ENCODE measurements at places on chromosomes 1 and 21.
A peak's percentile ranks its signal among the peaks of the same experiment; 100 is the strongest.

GRCh38 chr1:28258628-28259251 lies 578 bp upstream of the SESN2 start:
- peak; percentile 29 for DNase-seq

DNA sequence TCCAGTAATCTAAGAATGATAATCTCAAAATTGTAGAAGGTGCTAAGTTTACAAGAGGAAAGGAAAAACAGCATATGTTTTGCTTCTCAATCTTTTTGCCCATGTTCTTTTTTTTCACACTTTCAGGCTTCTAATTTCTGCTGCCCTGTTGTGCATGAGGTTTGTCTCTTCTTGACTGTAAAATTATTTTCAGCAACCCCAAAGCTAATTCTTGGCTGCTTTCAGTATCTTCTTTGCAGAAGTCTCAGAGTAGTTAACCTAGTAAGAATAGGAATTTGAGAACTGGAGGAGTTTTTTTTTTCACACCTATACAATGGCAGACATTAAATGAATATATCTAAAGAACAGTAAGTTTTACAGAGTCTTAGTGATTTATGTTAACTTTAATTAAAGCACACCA lies 26.4 kb downstream of the DENND2D start:
- no peak for DNase-seq

DNA sequence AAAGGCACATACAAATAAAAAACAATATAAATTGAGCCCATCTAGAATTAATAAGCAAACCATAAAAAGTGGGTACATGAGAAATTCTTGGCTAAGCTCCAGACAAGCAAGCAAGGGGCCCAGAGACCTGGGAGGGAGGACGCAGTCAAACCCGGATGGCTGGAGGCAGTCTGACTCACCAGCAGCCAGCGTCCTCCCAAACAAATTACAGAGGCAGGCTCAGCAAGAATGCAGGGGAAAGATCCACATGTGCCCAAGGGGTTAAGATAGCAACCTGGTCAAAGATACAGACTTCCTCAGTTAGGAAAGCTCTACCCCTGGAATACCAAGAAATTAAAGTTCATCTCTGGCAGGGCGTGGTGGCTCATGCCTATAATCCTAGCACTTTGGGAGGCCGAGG lies 7.4 kb upstream of the TIAM1 start:
- DNase-seq, result peak; percentile 51

- no peak for DNase-seq
These were observed 52.0 kb upstream of the RGS2 start for GRCh38 chr1:192756847-192757246.

DNA sequence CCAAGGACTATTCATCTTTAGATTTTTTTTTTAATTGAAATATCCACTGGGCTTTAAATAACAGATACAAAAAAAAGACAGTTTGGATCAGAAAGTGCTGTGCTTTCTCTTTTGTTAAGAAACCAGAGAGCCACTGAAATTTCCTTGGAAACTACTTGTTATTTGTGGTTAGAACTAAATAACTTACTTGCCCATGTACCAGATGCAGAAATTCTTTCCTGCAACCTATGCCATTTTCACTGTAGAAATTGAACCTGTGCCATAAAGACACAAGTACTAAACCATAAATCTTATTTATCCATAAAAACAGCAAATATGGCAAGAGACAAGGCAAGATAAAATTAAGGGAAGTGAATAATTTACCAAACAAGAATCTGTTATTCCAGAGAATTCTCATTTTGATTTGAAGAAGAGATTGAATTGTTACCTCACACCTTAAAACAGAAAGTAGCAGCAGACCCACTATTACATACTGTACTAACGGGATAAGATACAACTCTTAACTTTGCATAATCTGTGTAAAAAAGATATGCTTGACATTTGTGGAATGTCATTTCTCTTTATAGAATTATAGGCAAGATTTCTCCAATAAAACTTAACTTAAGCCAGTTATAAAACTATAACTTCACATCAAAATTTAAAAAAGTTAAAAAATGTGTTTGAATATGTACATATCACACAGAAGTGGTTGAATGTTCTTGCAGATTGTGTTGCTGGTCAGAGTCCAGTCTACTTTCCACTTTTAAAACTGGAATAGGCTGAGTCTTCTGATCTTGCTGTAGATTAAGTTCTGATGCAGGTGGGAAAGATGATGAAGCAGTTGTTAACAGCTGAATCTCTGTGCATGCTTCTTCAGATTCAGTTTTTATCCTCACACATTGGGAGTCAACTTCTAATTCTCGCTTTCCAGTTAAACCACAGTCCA lies 6.3 kb upstream of the PHTF1 start:
- DNase-seq, result no peak

DNA sequence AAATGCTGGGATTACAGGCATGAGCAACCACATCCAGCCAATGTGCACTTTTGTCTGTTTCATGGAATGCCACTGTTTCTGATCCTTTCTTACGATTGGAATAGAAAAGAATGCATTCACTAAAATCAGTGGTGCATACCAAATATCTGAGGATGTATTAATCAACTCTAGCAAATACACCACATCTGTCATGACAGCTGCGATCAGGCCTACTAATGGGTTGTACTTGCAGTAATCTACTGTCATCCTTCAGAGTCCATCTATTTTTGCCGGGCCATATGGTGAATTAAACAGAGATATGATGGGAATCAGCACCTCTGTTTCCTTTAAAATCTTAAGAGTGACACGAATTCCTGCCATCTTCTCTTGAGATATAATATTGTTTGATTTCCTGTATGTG lies 8.5 kb upstream of the USP1 start:
- DNase-seq, result no peak

- DNase-seq, result no peak
These were observed 16.5 kb upstream of the LHX4 start for GRCh38 chr1:180213401-180214170.

DNA sequence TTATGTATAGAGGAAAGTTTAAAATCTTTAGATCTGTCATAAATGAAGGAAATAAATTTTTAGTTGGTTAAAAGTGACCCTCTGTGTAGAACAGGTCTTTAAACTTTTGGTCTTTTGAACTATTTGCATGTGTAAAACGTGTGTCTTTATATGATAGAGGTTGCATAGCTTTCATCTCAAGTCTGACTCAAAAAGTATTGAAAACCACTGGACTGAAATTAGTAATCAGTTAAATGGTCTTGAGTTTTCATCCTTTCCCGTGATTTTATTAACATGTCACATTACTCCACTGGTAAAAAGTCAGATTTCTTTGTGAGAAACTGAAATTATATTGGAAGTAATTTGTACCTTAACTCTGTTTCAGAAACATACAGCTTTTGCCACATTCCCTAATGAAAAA lies 1.8 kb downstream of the RNPC3 start:
- no peak for DNase-seq

DNA sequence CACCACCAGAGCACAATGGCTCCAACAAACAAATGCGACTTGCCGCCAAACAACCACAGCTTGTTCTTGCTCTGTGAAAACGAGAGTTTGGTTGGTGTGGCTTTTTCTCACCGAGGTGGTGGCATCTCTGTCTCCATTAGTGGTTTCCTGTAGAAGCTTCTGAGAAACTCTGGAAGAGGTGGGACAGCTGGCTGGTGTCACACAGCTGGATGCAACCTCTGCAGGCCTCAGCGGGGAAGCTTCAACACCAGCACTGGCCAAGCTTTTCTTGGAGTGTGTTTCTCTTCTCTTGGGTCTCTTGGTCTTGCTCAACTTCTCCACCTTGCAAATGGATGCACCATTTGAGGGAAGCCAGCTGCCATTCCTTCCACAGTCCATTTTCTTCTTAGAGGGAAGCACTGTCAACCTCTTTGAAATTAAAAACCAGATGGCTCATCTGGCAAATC lies 124.8 kb downstream of the KCNN3 start:
- DNase-seq, result no peak

DNA sequence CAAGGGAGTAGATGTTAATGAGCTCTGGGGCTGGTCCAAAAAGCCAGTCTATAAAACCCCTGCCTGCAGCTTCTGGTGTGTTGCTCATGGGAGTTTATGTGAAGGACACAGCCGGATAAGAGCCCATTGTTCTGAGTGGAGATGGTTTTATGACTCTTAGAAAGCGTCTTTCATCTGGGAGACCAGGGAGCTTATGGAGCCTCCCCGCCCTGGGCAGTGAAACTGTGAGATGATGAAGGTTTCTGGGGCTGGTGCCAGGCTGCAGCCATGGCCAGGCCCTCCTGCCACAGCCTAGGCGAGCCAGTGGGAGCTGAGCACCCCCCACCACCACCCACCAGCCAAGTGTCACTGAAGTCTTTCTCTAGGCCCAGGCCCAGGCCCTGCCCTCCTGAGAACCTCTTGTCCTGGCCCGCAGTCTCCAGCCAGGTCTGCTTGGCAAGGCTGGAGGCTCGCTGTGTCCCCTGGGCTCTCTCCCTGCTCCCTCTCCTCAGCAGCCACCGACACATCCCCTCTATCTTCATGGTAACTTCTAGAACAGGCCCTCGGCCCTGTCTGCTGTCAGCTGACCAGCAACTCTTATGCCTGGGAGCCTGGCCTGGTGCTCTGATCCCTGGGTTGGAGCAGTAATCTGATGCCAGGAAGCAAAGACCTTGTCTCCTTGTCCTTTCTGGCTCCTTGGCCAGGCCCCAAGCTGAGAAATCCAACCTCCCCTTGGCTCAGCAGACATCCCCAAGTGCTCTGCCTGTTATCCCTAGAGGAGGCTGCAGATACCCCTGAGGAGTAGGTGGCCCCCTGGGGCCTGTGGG lies 7.6 kb upstream of the ARHGEF10L start:
- no peak for DNase-seq

DNA sequence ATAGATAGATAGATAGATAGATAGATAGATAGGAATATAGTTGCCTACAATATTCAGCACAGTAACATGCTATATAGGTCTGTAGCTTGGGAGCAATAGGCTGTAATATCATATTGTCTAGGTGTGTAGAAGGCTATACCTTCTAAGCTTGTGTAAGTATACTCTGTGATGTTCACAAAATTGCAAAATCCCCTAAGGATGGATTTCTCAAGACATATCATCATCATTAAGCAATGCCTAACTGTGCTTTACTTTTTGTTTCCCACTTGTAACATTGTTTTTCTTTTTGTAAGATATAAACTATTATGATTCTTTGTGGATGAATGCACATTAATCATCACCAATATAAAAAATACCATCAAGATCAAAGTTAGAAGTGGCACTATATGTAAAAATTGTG lies 1905.6 kb downstream of the NCAM2 start:
- no peak for DNase-seq

GRCh38 chr21:45937721-45938452 lies 43.7 kb upstream of the COL6A1 start:
- no peak for DNase-seq

GRCh38 chr1:204487256-204487615 lies 7.4 kb downstream of the PIK3C2B start:
- peak; percentile 50 for DNase-seq

GRCh38 chr1:31054349-31054748 lies 11.2 kb downstream of the PUM1 start:
- peak; percentile 10 for DNase-seq

DNA sequence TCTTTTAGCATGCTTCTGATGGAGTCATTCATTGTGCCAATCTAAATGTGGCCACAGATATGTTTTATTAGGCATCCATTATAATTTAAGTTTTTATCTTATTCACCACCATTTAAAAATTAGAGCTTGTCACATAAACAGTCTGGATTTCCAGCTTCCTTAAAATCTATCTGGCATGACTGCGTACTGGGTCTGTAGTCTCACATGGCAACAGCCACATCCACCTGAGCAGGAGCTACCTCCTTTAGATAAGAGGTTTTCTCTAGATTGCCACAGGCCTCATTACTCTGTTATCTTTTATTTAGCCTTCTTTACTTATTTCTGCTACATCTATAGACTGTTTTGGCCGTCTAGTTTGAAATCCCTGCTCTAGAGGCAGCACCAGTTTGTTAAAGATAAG lies 29.1 kb downstream of the B3GALT2 start:
- DNase-seq, result no peak

GRCh38 chr1:32498751-32499150 lies 33.9 kb downstream of the ZBTB8B start:
- no peak for DNase-seq

- DNase-seq, result no peak
These were observed 7.8 kb upstream of the CHI3L2 start for GRCh38 chr1:111219557-111220286.

DNA sequence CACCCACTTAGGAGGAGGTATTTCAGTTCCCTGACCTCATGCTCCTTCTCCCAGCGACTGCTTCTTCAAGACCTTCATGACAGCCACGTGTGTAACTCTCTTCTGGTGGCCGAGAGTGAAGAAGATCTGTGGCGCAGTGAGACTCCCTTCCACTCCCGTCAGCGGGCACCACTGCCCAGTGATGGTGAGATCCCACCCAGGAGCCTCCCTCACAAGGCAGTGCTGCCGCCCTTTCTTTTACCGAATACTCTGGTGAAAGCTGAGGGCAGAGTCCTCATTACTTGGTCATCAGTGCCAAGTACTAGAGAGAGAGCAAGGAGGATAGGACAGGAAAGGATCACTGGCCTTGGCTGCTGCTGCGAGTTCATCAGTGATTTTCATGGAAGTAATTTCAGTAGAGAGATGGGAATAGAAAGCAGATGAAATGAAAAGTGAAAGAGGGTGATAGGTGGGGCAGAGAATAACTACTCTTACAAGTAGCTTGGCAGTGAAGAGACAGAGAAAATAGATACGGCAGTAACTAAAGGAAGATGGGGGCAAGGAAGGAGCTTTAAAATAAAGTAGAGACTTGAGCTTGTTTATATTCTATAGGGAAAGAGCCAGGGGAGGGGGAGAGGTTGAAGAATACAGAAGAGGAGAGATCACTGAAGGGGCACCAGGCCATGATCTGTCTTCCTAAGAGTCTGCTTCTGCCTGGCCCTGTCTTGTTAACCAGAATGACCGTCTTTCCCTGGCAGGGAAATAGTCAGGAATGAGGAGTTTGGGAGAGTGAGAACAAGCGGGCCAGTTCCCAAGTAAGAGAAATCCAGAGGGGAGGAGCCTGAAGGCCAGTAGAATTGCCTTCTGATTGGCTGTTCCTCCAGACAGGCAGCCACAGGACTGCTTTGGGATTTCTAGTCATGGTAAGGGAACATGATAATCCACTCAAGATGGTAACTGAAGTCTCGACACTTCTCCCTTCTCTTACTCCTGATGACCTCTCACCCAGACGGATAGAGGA lies 18.3 kb downstream of the HYI start:
- DNase-seq, result peak; percentile 66

- DNase-seq, result peak; percentile 29
These were observed 27.4 kb downstream of the AK4 start for GRCh38 chr1:65175171-65176055.

GRCh38 chr21:16863362-16863905 lies 649.4 kb upstream of the CXADR start:
- DNase-seq, result no peak

DNA sequence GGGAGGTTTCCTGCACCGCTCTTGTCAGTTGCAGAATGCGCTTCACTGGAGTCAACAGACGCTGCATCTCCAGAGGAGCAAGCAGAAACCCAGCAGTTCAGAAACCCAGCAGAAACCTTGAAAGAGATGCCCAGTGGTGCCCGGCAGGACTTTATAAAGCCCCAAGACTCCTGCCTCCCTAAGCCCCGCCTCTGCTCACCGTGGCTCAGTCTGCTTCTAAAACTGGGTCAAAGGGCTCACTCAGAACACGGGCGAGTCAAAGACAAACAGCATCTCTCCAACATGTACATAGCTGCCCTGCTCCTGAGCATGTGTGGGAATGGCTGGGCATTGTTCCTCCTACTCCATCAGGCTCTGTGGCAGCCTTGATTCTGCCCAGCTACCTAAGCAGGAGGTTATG lies at the start of gene HMGCS2:
TSS of gene HMGCS2 (minus strand) at position 128 of the 400 bp plus-strand sequence. CDS start at position 67, 61 bp downstream.
- no peak for DNase-seq
